Omental fat pad (tissue), 4 donors: ENCODE measurements at places on chromosomes 6 and 20. TPM values are rescaled to one million over a fixed set of nuclear protein-coding genes. Genes with fewer than 3 reads are reported as not detected.

GRCh38 chr6:121897337-121897760 lies 461.9 kb downstream of the GJA1 start:
- no peak for DNase-seq

- no peak for DNase-seq
These were observed 32.6 kb downstream of the BMP6 start for GRCh38 chr6:7758456-7758855.

GRCh38 chr20:22561965-22562577 lies 22.3 kb downstream of the FOXA2 start:
- DNase-seq, result no peak

GRCh38 chr20:51696304-51697071 lies 71.7 kb downstream of the ATP9A start:
- DNase-seq, result no peak

The ZNF831 gene
- total RNA-seq, result 3.6 TPM

- no peak for DNase-seq
These were observed 21.3 kb upstream of the HFE start for GRCh38 chr6:26065952-26066380.

GRCh38 chr6:51398064-51398705 lies 579.5 kb downstream of the TFAP2B start:
- DNase-seq, result no peak

GRCh38 chr6:159701413-159701999 lies 8.5 kb upstream of the SOD2 start:
- no peak for DNase-seq

The IRF4 gene
- total RNA-seq, result 4.1 TPM

- no peak for DNase-seq
These were observed 15.0 kb downstream of the RBM39 start for GRCh38 chr20:35726842-35727711.
